ENCODE measurements at places on chromosomes 7 and 10.
A peak's percentile ranks its signal among the peaks of the same experiment; 100 is the strongest.

DNA sequence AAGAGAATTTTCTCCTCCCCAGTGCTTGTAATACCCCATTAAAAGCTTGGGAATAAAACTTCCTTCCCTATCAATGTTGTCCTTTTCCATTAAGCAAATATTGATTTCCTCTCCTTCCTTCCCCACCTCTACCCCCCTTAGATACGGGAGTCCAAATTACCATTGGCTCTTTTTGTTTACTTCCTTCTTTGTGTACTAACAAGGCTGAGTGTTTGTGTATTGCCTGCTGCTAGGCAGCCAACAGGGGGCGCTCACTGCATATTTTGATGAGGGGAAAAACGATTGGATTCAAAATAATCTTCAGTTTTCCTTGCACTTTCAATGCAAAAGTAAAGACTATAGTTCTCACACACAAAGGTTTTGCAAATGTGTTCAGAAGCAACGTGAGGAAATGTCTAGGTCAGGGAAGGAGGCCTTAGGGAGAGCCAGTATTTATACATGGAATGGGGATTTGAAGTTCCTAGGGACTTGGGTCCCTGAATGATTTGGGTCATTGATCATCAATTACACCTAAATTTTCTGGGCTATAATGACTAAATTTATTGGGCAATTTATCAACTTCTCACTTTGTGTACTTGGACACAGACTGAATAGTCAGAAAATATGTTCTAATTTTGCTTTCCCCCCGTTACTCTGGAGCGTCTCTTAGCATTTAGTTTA lies 23.6 kb upstream of the VPS41 start:
- DNase-seq: no peak

- no peak for DNase-seq
Measured at GRCh38 chr7:51731075-51731474, 414.5 kb upstream of the COBL start.

DNA sequence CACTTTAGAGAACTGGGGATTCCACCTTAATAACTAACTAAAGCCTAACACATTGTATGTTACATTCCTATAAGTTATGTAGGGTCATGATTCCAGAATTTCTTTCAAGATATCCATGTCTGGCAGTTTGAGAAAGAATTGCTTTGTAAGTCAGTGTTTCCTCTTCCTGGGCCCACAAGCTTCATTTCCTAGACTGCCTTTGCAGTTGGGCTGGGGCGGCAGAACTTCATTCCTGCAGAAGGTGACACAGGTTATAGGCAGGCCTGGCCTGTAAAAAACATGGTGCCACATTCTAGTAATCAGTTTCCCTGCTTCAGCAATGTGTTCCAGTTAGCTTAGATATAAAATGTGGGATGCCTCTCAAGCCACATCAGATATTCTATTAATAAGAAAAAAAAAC lies 184.2 kb upstream of the NOBOX start:
- no peak for DNase-seq

- DNase-seq: no peak
Measured at GRCh38 chr10:16944402-16944801, 127.2 kb upstream of the RSU1 start.

DNA sequence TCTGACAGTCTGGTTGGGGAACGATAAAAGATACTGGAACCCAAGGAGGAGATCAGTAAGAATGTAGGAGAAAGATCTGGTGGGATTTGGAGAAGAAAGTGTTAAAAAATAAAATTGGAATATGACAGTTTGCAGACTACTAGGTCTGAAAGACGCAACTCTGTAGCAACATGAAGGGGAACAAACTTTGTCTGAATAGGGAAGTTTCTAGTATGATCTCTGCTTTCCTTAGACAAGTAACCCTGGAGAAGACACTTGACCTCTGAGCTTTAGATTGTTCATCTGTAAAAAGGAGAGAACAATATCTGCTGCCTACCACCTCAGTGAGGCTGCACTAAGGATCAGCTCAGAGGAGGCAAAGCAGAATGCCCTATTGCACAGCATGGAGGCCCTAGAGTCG lies 3.0 kb upstream of the PRSS1 start:
- no peak for DNase-seq

DNA sequence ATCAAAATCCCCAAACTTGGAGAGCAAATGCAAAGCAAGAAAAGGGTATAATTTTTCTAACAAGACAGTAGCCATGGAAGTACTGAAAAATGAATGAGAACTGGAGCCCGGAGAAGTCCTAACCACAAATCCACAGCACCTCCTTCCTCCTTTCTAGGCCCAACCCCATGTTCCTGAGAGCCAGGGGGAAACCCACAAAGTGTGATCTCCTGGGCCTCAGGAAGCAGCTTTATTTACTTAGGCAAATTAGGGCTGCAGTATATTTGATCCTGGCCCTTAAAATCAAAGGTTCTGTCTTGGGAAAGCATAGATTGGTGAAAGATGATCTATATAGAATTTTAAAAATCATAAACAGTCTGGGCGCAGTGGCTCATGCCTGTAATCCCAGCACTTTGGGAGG lies 103.0 kb downstream of the DOCK4 start:
- no peak for DNase-seq

DNA sequence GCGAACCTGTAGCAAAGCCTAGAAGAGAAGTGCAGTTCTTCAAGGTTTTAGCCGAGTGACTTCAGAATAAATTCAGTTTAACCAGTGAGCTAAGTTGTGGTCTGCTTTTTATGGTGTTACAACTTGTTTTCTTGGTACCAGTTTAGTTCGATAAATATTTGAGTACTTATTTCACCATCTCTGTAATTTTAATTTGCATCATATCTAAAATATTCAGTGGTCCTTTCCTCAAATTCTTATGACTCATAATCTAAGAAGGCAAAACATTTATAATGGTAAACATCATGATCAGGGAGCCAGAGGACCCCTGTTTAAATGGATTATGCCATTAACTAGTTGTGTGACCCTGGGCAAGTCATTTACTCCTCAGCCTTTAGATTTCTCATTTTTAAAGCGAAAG lies 4.1 kb upstream of the BMPER start:
- DNase-seq: no peak

DNA sequence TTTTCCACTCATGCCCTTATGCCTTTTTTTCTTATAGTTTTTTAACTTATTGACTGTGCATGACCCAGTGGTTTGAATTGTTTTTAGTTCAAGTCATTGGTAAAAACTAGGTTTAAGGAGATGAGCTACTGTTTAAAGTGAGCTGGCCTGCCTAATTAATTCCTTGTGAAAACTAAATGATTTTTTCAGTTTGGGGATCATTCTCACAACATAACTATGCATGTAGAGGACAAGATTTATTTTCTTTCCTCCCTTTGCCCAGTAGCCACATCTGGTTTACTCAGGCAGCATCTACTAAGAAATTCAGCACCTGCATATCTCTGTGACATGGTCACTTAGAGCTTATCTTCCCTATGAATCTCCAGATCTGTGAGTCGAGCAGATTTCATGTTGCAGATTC lies 1.7 kb downstream of the ADO start:
- DNase-seq: no peak

DNA sequence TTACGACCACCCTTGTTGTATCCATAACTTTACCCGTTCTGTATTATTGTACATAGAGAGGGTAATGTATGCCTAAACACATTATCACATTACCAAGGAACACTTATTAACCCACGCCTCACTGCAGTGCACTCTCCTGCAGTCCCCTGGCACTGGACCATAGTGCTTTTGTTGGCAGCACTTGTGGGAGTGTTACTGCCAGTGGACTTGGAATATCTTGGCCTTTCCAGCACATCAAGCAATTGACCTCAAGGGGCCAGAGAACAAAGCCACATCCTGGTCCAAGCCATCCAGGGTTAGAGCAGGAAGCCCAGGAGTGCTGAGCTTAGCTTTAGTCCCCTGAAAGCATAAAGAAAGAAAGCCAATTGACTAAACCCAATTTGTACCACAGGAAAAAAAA lies 304.2 kb downstream of the PCDH15 start:
- DNase-seq: no peak

- no peak for DNase-seq
Measured at GRCh38 chr10:71744897-71745663, 25.5 kb upstream of the C10orf105 start.

- DNase-seq: no peak
Measured at GRCh38 chr7:127525866-127526480, 59.4 kb downstream of the GCC1 start.

GRCh38 chr7:29410996-29411395 lies 152.6 kb upstream of the PRR15 start:
- no peak for DNase-seq

DNA sequence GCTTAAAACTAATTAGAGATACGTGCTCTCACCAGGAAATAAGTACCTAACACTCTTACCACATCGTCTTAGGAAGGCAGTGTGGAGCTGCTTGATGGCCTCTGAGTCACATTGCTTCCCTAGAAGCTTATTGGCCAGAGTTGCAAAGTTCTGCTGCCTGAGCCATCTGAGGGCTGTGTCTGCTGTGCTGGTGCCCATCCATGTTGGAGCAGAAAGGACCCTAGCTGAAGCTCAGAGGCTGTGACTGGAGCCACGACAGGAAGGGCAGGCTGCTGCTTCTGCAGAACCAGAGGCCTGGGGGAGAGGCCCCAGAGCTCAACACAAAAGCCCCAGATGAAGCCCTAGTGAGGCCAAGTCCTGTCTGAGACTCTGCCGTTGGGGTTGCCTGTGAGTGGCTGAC lies 64.8 kb upstream of the IGFBP3 start:
- no peak for DNase-seq

DNA sequence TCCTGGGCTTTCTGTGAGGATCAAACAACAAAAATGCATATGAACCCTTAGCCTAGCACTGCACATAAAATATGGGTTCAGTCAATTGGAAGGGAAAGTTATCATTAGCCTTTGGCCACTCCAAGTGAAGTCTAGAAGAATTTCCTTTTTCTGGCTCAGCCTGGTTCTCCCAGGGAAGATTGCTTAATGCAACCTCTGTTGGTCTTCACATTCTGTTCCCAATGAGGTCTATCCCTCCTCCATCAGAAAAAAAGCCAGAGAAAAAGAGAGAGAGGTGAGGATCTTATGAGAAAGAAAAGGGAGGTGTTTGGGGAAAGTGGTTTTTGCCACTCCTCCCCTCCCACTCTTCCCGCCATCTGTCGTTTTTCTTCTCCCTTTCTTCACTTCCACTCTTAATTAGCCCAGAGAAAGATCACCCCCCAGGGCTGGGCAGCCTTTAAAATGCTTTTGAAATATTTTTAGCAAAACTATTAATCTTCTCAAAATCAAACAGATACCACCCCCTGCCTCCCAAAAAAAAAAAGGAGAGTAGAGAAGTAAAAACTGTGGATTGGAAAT lies 31.1 kb downstream of the CPVL start:
- no peak for DNase-seq

DNA sequence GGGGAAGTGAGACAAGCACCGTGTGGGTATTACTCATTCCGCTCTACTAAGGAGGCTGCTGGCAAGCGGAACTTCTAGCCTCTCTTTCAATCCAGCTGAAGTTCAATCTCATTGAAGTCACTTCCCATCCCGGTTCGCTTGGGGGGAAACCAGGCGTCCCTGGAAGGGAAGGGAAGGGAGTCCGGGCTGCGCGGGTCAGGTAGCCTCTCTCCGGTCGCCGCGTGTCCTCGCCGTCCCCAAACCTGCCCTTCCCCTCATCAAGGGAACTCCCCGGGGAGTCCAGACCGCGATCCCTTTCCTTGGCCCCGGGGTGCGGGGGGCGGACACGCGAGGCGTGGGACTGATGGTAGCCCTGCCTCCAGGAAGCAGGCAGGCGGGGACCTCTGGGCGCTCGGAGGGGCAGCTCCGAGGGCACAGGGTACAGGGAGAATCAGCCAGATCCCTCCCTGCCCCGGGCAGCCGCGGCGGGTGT lies 598 bp upstream of the ZEB1 start:
- DNase-seq: peak; percentile 35

DNA sequence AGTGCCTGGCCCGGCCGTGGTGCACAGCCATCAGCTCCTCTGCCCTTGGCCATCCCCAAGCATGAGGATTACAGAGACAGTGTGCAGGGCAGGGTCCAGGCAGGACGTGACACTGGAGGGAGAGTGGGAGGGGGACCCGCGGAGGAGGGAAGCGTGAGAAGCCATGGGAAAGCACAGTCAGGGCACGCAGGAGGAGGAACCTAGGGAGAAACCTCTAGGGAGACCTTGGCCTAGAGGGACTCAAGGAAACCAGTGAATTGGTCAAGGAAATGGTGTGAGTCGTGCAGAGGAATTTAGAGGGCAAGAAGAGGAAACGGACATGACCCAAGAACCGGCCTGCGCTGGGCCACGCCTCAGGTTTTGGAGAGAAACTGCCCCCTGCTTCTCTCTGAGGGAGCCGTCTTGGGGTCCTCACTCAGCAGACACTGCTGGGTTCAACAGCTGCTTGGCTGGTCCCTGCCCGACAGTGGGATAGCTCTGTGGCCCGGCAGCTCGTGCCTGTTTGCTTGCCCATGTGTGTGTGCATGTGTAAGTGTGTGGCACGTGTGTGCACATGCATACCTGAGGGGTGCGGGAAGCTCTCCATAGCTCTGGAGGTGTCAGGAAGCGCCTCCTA lies 3.2 kb downstream of the OPN4 start:
- no peak for DNase-seq

DNA sequence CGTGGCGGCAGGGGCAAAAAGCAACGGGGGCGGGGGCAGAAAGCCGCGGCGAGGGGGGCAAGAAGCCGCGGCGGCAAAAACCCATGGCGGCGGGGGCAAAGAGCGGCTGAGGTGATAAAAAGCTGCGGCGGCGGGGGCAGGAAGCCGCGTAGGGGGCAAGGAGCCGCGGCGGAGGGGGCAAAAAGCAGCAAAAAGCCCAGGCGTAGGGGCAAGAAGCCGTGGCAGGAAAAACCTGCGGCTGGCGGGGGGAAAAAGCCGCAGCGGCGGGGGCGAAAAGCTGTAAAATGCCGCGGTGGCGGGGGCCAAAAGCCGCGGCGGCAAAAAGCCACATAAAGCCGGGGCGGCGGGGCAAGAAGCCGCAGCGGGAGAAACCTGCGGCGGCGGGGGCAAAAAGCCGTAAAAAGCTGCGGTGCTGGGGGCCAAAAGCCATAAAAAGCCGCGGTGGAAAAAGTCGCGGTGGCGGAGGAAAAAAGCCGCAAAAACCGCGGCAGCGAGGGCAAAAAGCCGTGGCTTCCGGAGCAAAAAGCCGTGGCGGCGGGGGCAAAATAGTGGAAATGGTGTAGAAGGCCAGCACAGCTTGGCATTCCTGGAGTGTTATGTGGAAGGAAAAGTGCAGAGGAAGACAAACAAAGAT lies 487.8 kb downstream of the ZNF33B start:
- no peak for DNase-seq

- no peak for DNase-seq
Measured at GRCh38 chr7:135160858-135161653, 9.5 kb downstream of the CYREN start.

DNA sequence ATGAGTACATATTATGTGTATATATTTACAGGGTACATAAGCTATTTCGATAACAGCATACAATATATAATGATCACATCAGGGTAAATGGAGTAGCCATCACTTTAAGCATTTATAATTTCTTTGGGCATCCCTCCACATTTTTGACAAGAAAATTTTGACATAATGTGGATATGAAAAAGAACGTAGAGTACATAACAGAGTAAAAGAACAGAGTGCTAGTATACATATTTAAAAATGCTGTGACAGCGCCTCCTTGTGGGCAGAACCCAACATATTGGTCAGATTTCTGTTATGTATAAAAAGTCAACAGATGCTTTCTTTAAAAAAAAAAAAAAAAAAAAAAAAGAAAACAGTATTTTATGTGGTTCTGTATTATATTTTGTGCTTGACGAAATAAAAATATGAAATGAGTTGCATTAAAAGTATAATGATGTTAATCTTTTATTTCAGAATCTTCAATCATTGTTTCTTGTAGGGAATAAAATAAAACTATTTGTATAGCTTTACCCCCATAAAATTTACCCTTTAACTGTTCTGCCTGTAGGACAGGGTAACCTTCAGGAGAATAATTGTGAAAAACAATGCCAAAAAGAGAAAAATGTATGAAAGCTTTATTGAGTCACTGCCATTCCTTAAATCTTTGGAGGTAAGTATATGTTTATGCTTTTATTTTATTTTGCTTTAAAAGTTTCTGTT lies 18.3 kb upstream of the HBP1 start:
- DNase-seq: peak; percentile 53
